ENCODE measurements at places on chromosomes 6 and 20.

DNA sequence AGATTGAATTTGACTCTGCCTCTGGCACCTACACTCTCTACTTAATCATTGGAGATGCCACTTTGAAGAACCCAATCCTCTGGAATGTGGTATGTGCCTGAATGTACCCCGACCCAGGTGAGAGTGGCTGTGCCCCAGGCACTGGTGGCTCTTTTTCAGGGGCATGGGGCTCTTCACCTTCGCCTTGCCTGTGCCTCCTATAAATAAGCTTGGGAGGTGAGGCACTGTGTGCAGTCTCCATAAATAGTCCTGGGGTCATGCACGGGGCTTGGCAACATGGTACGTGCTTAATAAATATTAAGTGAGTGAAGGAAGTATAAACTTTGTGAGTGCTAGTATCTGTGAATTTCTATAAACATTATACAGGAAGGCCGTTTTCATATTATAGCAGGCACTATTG, 33.0 kb downstream of the GHRH start:
- no peak for DNase-seq

GRCh38 chr6:166623318-166623717, 3.7 kb downstream of the RPS6KA2 start:
- DNase-seq: no peak

- DNase-seq: no peak
Observed at GRCh38 chr6:44024574-44025219, 102.6 kb downstream of the MRPL14 start.

DNA sequence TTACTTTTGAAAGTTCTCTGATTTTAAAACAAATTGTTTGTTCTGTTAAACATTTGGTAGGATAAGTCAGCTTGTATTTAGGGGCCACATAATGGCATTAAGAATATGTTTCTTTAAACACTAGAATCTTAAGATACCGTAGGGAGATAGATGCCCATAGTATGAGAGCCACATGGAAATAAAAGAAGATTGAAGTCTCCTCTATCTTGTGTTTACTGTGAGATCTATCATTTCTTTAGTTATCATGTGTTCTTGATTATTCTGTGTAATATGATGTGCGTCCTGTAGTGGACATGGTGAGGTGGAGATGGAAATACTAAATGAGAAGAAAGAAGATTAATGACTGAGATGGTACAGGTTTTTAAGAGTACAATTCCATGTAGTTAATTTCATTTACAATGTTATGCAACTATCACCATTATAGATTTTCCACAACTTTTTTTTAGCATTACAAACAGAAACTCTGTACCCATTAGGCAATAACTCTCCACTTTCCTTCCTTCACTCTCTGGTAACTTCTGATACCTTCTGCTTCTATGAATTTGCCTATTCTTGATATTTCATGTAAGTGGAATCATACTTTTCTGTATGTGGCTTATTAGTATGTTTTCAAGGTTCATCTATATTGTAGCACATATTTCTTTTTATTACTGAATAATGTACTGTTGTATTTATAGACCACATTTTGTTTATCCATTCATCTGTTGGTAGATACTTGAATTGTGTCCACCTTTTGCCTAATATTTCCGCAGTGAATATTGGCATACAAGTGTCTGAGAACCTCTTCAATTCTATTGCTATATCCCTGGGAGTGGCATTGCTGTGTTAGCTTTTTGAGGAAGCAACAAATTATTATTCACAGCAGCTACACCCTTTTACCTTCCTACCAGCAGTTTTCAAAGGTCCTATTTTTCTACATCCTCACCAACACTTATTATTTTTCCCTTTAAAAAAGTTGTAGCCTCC, 11.5 kb downstream of the RNF146 start:
- DNase-seq: no peak

DNA sequence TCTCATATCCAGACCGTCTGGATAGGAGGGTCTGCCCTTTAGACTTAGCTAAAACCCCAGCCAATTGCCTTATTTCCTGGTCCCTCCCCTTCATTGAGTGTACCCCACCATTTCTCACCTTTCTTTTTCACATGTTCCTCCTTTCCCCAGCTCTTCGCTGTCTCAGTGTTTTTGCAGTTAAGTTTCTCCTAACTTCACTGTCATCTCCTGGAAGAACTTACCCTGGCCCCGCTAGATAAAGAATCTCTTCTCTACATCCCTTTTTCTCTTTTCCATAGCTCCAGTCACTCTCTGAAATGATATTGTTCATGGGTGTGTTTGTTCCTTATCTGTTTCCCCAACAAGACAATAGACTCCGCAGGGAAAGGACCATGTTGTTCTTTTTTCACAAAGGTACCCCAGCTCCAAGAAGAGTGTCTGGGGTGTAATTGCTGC, 208.8 kb downstream of the TSHZ2 start:
- no peak for DNase-seq
